GM12892 (cell line): ENCODE measurements at places on chromosomes 11 and 22.

- no peak for DNase-seq
Measured at GRCh38 chr11:77195071-77195755, 67.2 kb downstream of the MYO7A start.

DNA sequence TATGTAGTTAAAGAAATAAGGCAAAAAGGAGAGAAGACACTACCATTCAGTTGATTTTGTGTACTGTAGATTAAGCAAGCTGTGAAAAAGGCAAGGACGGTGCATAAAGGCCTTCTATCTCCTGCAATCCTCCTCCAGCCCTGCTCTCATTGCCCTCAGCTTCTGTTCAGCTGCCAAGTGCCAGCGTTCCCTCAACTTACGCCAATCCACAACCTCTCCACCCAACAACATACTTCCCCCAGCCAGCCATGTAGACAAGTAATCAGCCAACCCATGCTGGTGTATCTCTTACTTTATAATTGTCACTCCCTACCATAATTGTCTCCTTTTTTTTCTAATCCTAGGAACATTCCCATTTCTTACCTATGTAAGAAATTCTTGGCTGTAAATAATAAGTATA lies 30.1 kb upstream of the ANO5 start:
- DNase-seq, result no peak

DNA sequence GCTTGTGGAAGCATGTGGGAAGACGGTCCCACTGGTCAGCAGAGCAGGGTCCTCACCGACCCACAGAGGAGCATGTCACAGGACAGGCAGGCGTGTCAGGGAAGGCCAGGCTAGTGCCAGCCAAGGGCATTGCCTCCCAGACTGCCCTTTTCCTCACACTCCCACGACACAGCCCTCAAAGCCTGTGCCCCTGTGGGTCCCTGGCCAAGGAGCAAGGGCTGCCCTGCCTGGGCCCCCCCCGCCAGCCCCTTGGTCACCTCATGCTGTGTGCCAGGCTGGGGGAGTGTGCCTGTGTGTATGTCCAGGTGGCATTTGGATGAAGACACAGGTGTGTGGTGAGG lies 74.7 kb downstream of the MED15 start:
- no peak for DNase-seq

DNA sequence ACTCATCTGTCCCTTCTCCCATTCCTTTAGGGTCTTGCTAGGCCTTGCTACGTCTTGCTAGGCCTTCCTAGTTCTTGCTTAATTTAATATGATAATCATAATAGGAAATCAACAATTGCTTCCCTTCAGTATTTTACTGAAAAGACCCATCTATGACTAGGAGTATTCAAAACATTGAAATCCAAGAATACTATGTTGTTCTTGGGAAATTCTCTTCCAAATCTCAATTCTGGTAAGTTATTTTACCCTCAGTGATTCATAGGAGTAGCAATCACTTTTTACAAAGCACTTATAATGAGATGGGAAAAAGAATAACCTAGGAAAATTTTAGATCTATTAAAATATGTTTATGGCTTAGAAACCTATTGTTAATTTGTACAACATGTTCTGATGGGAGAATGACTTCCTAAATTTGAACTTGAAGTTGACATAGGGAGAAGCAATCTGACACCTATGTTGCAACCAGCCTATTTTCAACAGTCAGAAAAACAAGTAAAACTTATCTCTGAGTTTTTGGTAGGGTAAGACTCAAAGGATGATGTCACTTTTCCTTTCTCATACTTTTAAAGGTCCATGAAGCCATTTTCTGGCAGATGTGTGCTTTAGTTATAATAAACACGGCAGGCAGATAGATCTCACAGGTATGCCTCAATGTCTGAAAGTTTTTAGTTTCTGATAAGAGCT lies 29.5 kb upstream of the HIPK3 start:
- DNase-seq, result no peak

- DNase-seq, result no peak
Measured at GRCh38 chr11:32786811-32787210, 7.7 kb downstream of the CCDC73 start.

- peak; percentile 95 for DNase-seq
Measured at GRCh38 chr11:10808553-10809372, at the start of gene EIF4G2. TSS of gene EIF4G2 (minus strand) at chr11:10808926.

DNA sequence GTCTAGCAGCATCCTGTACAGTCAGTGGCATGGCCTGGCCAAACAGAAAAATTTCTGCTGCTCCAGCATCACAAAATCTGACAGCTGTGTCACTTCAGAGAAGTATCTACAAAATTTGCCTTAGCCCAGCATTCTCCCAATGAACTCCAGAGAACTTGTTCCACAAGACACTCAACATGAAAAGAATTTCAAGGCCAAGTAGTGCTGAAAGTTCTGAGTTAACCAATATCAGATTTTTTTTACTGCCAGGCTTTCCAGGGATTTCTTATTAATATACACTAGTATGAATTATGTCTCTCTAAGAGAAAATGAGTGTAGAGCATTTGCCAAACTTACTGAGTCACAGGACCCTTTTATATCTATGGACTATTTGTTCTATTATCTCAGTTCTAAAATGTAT lies 68.8 kb downstream of the OR5AK2 start:
- DNase-seq, result no peak

- no peak for DNase-seq
Measured at GRCh38 chr11:17782145-17782544, 47.6 kb downstream of the KCNC1 start.

- no peak for DNase-seq
Measured at GRCh38 chr11:134613646-134614045, 201.6 kb upstream of the B3GAT1 start.

DNA sequence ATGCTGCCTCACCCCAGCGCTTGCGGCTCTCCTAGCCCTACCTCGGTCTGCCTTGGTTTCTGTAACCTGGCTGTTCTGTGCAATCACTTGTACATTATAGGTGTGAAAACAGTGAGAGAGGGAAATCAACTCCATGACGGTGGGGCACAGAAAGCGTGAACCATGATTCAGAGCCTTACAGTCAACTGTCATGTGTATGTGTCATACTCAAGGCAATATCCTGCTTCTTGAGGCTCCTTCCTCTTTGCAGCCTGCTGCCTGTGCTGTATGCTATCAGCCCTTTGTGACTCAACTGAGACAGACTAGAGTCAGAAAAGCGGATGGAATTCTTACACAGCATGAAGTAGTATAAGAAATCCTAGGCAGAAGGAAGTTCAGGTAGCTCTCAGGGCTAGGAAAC lies 2.1 kb downstream of the NRIP3 start:
- DNase-seq, result no peak

DNA sequence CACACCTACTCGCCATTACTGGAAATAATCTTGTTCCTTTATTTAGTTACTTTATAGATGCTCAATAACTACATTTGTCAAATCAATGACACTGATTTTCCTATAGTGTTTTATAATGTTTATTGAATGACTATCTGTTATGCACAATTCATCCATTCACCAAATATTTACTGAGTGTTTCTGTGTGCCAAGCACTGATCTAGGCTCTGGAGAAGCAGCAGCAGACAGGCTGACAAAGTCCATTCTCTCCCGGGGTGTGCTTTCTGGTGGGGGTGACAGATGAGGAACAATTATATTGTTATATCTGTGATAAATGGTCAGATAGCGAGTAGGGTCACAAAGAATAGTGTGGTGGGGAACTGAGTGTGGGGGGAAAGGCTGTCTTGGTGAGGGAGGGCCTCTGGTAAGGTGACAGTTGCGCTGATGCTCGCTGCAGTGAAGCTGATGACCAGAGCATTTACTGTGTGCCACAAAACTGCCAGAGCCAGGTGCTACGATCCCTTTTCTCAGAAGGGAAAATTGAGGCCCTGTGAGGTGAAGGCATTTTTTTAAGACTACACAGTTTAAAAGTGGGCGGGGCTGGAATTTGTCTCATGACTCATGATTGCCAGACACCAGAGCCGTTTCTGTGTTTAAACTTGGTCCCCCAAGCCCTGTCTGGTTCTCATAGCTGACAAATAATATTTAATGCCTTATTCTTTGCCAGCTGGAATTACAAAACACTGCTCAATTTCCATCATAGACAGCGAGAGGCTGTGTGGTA lies 10.2 kb downstream of the PACS1 start:
- no peak for DNase-seq

DNA sequence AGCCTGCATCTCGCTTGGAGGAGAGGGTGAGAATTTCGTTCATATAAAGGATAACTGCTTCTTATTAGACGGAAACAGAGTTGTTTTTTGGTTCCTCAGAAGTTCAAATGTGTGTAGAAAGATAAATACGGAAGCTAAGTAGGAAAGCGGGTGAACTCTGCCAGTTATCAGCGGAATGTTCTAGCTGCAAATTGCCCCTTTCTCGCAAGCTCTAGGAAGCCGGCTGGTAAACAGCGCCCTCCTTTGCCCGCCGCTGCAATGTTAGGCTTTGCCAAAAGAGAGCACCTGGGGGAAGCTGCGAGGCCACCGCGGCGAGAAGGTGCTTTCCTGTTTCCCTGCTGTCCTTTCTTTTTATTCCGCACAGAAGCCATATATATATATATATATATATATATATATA lies 67.0 kb downstream of the IGLL5 start:
- DNase-seq, result no peak

DNA sequence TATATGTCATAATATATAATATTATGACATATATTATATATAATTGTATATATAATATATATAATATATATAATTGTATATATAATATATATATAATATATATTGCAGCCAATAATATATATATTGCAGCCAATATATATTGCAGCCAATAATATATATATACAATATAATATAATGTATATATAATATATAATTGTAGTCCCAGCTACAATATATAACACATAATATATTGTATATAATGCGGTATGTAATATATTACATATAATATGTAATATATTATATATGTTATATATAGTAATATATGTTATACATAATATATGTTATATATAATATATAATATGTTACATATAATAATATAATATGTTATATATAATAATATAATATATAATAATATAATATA lies 5.8 kb upstream of the CELF1 start:
- DNase-seq, result no peak

GRCh38 chr22:32127904-32128303 lies 31.2 kb downstream of the C22orf42 start:
- no peak for DNase-seq

- no peak for DNase-seq
Measured at GRCh38 chr11:1827095-1827813, 7.5 kb upstream of the SYT8 start.

GRCh38 chr22:40606306-40606705 lies 30.2 kb downstream of the MRTFA start:
- no peak for DNase-seq

- no peak for DNase-seq
Measured at GRCh38 chr11:114291381-114291780, 4.8 kb upstream of the NNMT start.

- no peak for DNase-seq
Measured at GRCh38 chr11:38937709-38938108, 2339.7 kb upstream of the RAG2 start.

DNA sequence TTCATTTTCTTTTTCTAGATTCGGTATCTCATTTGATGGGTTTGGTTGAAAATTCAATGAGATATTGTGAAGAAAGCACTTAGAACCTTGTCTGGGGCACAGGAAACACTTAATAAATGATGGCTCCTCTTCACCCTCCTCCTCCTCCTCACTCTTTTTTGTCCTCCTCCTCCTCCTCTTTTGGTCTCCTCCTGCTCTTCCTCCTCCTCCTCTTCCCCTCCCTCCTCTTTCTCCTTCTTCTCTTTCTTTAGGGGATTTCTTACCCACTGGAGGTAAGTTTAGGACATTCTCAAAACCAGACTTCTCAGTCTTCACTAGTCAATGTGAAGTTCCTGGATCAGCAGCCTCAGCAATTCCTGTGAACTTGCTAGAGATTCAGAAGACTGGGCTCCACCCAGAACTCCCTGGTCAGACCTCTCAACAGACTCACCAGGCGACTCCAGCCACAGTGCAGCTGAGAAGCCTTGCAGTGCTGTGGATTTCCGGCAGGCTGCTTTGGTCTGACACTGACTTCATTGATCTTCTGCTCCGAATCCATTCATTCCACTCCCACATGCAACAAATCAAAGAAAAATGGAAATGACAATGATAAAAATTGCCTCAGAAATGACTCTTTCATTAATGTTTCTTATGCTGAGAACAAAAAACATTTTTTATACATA lies 368.6 kb upstream of the B3GAT1 start:
- no peak for DNase-seq

GRCh38 chr22:23116506-23117263 lies 25.1 kb downstream of the RSPH14 start:
- DNase-seq, result no peak

- DNase-seq, result peak; percentile 63
Measured at GRCh38 chr11:8963569-8964323, 496 bp downstream of the TMEM9B start.

- no peak for DNase-seq
Measured at GRCh38 chr11:5196067-5196466, 4.4 kb downstream of the OR51V1 start.

DNA sequence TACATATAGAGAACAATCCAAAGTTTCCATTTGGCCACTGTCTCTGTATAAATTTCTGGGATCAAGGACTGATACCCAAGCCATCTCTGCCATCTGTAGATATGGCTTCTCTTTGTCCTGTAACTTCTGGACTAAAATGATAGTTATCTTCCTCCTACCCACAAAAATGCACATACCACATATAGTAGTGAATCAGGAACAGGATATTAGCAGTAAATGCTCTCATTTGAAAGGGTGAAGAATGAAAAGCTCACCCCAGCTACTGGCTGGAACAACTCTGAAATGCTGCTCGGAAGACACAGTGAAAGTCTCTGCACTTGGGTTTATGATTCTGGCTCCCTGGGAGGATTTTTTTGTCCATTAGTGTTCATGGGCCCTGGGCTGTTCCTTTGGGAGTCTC lies 856.4 kb upstream of the LRRC4C start:
- DNase-seq, result no peak

- DNase-seq, result no peak
Measured at GRCh38 chr11:124050748-124051147, 9.6 kb upstream of the OR10G7 start.

GRCh38 chr22:20843501-20843900 lies 15.1 kb downstream of the PI4KA start:
- no peak for DNase-seq
